ENCODE measurements at places on chromosomes 2 and 18. TPM values are rescaled to one million over a fixed set of nuclear protein-coding genes. Genes with fewer than 3 reads are reported as not detected.

DNA sequence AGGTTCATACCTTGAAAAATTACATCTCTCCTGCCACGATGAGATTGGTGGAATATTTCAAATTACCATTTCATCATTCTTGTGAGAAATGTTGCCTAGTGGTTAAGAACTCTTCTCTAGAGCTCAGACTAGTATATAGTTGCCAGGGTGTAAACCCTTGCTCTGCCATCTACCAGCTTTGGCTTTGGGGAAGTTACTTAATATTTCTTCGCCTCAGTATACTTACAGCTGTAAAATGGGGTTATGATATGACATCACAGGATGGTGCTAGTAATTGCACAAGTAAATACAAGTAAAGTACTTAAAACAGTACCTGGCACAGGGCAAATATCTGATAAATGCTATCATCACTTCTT is 1.5 kb downstream of the SPOPL start:
- H3K27me3 ChIP-seq: no peaks in the 10 kb centered on the region
- H3K27ac ChIP-seq: peak overlapping the region; percentile 80
- no peaks in the 10 kb centered on the region for H3K36me3 ChIP-seq
- peaks cover 64% of the 10 kb centered on the region for H3K4me1 ChIP-seq

DNA sequence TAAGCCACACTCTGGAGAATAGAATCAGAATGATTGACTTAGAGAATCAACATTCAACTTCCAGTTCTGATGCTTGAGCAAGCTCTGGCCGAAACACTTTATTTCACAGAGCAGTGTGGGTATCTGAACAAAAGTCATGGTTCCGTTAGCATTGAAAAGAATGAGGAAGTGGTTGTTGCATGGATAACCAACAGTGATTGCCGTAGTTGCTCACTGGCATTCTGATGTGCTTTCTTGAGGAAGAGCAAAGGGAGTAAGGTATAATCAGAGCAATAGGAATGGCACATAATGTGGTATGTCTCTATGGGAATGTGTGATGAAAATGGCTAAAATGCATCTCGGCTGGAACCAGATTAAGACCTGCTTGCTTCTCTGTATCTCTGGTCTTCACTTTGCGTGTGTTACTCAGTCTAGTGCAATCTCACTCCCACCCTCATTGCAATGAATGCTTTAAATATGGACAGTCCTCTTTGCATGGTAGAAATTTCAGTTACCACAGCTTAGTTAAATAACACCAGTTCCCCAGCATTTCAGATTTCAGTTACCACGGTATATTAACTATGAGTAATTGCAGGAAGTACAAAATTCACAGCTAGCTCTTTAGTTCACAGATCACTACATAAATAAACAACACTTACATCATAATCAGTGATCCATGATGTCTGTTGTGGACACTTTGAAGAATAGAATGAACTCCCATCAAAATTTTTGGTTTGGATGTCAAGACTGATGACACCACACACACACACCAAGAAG is 7.8 kb upstream of the RAB12 start:
- H3K27ac ChIP-seq: no peak overlapping the region
- H3K27me3 ChIP-seq: peaks cover 9% of the 10 kb centered on the region
- peaks cover 25% of the 10 kb centered on the region for H3K4me1 ChIP-seq
- H3K36me3 ChIP-seq: no peaks in the 10 kb centered on the region
- DNase-seq: no peak

GRCh38 chr2:126831234-126832005 is 67.3 kb upstream of the TEX51 start:
- H3K4me1 ChIP-seq: no peaks in the 10 kb centered on the region
- H3K36me3 ChIP-seq: no peaks in the 10 kb centered on the region
- H3K27me3 ChIP-seq: peaks cover 18% of the 10 kb centered on the region
- H3K4me3 ChIP-seq: no peak overlapping the region
- no peak for DNase-seq
- no peak overlapping the region for H3K27ac ChIP-seq

DNA sequence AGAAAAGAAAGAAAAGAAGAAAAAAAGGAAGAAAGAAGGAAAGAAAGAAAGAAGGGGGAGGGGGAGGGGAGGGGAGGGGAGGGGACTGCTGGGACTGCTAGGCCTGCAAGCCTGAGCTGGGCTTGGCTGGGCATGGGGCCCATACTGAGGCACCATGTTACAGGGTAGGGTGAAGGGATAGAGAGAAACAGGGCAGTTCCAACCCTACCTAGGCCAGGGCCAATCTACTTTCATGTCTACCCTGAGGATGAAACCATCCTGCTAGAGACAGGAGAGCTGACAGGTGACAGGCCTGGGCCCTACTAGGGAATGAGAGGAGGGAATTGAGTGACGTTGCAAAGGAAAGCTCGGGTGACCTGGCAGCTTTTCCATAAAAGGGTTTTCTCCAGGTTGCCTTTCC is 41.7 kb downstream of the TEX44 start:
- H3K27ac ChIP-seq: no peak overlapping the region
- no peak overlapping the region for H3K4me3 ChIP-seq
- no peaks in the 10 kb centered on the region for H3K36me3 ChIP-seq

DNA sequence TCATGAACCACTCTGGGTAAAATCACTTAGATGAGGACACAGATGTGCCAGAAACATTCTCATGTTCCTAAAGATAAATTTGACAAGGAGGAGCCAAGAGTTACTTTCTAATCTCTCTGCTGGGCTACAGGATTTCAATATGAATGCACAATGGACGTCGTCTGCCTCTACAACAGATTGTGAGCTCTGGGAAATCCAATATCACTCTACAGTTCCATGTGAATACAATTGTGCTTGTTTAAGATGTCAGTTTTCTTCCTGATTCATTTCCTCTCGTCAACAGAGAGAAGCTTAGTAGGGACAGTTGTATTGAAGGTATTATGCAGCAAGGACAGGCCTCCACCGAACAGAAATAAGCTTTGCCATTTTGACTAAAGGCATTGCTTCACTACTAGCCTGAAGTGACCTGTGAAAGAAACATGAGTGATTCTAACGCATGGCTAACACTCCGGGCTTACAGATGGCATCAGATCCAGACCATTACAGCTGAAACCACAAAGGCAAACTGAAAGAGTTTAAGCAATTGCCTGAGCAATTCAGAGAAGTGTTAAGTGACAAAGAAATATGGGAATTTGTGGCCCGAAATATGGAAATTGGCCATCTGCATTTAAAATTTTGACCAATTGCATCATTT is 1591.5 kb downstream of the LRP1B start:
- H3K27me3 ChIP-seq: no peaks in the 10 kb centered on the region
- H3K36me3 ChIP-seq: no peaks in the 10 kb centered on the region
- H3K4me1 ChIP-seq: no peaks in the 10 kb centered on the region
- H3K4me3 ChIP-seq: no peak overlapping the region
- DNase-seq: no peak

DNA sequence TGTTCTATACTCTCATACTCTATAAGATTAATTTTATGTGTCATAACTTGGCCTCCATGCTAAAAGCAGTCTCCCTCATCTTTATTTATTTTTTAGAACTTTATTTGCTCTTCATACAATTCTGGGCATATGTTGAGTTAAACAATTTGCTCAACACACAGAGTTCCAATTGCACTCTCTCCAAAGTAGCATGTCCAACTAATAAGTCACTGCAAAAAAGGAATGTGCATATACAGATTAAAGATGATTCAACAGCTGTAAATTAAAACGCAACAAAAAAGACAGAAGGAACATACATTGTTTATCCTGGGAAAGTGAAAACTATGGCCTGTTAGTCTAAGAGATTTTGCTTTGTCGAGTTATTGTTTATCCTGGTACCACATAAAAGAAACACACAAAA is 277.7 kb upstream of the ACVR2A start:
- no peaks in the 10 kb centered on the region for H3K36me3 ChIP-seq
- no peak for DNase-seq
- no peaks in the 10 kb centered on the region for H3K27me3 ChIP-seq
- H3K4me1 ChIP-seq: no peaks in the 10 kb centered on the region
- no peak overlapping the region for H3K27ac ChIP-seq

DNA sequence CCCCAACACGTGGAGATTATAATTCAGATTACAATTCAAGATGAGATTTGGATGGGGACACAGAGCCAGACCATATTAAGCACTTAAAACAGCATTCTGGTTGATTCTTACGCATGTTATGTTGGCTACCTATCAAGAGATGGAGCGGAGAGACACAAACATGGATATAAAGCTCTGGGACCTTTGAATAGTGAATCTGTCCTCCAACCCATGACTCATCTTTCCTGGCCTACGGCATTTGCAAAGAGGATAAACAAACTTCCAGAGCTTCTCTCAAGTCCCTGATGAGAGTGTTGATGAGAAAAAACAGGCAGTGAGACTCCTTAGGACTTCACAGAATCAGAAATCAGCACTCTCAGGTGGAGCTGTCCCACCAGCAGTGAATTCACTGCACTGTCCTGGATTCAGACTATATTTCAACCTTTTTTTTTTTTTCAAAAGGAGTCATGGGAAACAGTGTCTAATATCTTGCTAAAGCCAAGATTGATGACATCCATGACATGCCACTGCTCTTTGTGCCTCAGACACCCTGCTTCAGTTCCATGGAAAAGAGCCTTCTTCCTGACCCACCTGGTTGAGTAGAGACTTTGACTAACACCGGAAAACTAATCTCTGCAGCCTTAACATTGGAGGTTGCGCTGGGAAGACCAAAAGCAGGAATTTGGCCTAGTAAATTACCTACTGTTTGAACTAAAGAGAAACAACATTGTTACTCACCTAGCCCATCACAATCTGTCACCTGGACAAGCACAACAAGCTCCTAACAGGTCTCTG is 62.1 kb upstream of the NPAS2 start:
- no peaks in the 10 kb centered on the region for H3K36me3 ChIP-seq
- peak; percentile 66 for DNase-seq
- no peak overlapping the region for H3K27ac ChIP-seq

GRCh38 chr2:10406016-10406415 is 42.1 kb downstream of the ODC1 start:
- H3K27ac ChIP-seq: no peak overlapping the region
- H3K4me1 ChIP-seq: peaks cover 47% of the 10 kb centered on the region
- H3K4me3 ChIP-seq: no peak overlapping the region
- H3K27me3 ChIP-seq: no peaks in the 10 kb centered on the region
- H3K36me3 ChIP-seq: peaks cover 3% of the 10 kb centered on the region
- no peak for DNase-seq

DNA sequence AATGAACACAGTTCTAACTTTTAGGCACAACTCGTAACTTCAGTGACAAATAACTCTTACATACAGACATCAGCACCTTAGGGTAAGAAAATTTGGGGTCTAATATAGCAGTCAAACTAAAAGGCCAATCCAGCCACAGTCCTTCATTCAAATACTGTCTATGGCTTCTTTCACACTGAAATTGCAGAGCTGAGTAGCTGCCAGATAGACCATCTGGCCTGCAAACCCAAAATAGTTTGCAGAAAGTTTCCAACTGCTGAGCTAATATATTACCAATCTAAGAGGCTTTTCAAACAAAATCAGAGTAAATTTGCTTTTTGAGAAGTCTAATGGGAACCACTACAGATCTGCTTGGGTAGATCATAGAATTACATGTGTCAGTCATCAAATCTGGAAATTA is 183.4 kb downstream of the GALR1 start:
- no peaks in the 10 kb centered on the region for H3K27me3 ChIP-seq
- no peak overlapping the region for H3K4me3 ChIP-seq
- H3K4me1 ChIP-seq: no peaks in the 10 kb centered on the region
- H3K36me3 ChIP-seq: no peaks in the 10 kb centered on the region
- no peak for DNase-seq
- H3K27ac ChIP-seq: no peak overlapping the region

GRCh38 chr2:120468136-120468535 is 122.2 kb downstream of the INHBB start:
- no peaks in the 10 kb centered on the region for H3K27me3 ChIP-seq
- H3K27ac ChIP-seq: no peak overlapping the region
- no peaks in the 10 kb centered on the region for H3K36me3 ChIP-seq
- peaks cover 85% of the 10 kb centered on the region for H3K4me1 ChIP-seq

- no peaks in the 10 kb centered on the region for H3K27me3 ChIP-seq
- H3K4me3 ChIP-seq: no peak overlapping the region
- no peak overlapping the region for H3K27ac ChIP-seq
- no peak for DNase-seq
- no peaks in the 10 kb centered on the region for H3K4me1 ChIP-seq
These were observed 426.0 kb downstream of the CDH2 start for GRCh38 chr18:27750923-27751322.

DNA sequence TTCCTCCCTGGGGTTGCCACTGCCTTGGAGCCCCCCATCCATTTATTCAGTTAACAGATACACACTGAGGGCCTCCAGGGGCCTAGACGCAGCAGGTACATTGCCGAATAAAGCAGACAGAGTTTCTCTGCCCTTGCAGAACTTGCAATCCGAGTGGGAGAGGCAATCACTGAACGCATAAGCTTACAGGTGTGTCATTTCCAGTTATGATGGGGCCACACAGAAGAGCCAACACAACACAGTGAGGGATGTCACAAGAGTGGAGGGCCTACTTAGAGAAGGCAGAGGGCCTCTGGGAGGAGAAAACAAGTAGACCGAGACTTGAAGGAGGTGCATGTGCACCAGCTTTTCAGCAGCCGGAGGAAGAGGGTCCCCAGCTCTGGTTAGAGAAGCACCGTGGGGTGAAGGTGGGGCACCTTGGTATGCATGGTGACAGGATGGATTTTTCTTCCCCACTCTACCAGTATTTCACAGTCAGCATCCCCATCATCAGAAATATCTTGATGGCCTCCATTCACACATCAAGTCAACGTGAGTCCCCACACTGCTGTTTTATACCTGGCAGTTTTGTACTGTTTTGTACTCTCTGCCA is 150.9 kb downstream of the SMAD7 start:
- H3K4me1 ChIP-seq: peaks cover 13% of the 10 kb centered on the region
- no peaks in the 10 kb centered on the region for H3K27me3 ChIP-seq
- H3K36me3 ChIP-seq: peaks cover 60% of the 10 kb centered on the region
- no peak overlapping the region for H3K27ac ChIP-seq
- no peak overlapping the region for H3K4me3 ChIP-seq
- DNase-seq: no peak

GRCh38 chr18:31050635-31051034 is 8.1 kb upstream of the DSC3 start:
- H3K4me3 ChIP-seq: no peak overlapping the region
- no peaks in the 10 kb centered on the region for H3K27me3 ChIP-seq
- DNase-seq: no peak

Gene MEMO1
- 68.0 TPM for total RNA-seq

Gene TXNDC9
- 149 TPM for total RNA-seq

Gene SLC5A6
- 135 TPM for total RNA-seq

Gene CYP27A1
- total RNA-seq: 106 TPM

Gene RIT2
- not detected for total RNA-seq

Gene LCT
- not detected for total RNA-seq

Gene FBLN7
- 0.95 TPM for total RNA-seq

Gene BMP10
- total RNA-seq: not detected

Gene UPP2
- not detected for total RNA-seq

Gene METAP1D
- 14.0 TPM for total RNA-seq

Gene L3MBTL4
- total RNA-seq: 13.3 TPM

Gene GLI2
- total RNA-seq: not detected

Gene GCA
- 69.6 TPM for total RNA-seq

Gene AFTPH
- 36.8 TPM for total RNA-seq
